ENCODE measurements at places on chromosomes 13 and 19. TPM values are rescaled to one million over a fixed set of nuclear protein-coding genes. Genes with fewer than 3 reads are reported as not detected.

Gene TEX101
- not detected for polyA plus RNA-seq

Gene ZNF146
- 139 TPM for polyA plus RNA-seq

Gene ZNF20
- polyA plus RNA-seq = 7.2 TPM

- DNase-seq = no peak
Measured at GRCh38 chr13:38718374-38718773, 31.5 kb downstream of the FREM2 start.

DNA sequence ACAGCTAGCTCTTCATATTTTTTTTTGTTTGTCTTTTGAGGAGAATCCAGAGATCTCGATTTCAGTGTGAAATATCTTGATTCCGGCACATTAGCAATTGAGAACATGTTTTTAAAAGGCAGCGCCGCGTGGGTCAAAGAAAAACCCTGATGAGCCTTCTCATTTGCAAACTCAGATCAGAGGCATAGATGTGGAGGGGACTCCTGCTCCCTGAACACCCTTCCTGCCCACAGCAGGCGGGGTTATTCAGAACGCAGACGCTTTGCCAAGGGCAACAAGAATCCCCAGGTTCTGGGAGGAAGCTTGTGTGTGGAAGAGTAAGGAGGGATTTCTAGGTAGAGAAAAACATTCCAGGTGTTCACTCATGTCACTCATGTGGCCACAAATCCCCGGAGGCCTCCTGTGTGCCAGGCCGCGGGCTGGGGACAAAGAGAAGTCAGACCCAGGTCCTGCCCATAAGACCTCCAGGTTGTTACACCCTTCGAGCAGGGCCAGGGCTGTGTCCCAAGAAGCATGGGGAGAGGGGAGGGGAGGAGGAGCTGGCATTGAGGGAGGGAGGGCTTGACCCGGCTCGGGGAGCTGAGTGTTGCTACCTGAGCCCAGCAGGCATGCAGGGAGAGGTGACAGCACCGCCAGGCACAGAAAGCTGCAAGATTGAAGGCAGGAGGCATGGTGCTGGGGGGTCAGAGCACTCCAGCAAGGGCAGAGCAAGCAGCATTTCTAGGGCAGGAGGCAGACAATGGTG, 15.9 kb upstream of the IGLON5 start:
- DNase-seq = no peak

DNA sequence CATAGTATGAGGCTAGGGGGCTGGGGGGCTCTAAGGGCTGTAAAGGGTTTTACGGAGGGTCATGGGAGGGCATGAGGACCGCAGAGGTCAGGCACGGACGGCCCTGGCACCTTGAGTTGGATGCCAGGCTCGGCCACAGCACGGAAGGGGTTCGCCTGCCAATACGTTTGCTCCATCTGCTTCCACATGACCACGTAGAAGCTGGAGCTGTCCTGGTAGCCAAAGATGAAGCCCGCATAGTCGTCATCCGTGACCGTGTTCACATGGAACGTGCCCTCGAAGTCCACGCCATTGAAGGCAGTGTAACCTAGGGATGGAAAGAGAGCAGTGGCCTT, 6.4 kb downstream of the COMP start:
- DNase-seq = no peak
